ENCODE measurements at places on chromosomes 2 and 18.

DNA sequence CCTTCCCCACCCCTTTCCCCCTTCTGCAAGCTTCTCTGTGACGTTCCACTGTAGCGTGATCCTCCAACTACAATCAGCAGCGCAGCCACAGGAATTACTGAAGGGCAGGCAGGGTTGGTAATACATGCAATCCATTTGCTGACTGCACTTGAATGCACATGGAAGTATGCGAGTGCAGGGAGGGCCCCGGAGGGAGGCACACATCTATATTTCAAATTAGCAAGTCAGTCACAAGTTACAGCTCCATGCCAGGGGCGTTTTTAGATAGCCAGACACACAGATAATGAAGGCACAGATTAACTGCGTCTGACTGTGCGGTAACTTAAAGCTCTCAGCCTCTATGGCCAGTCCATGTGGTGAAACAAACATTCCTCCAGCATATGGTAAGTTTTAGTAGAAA is 209.2 kb upstream of the GATA6 start:
- DNase-seq, result no peak

GRCh38 chr2:16852651-16853050 is 187.0 kb upstream of the CYRIA start:
- DNase-seq, result no peak

- DNase-seq, result no peak
These were observed 65.3 kb downstream of the TNS1 start for GRCh38 chr2:217937446-217937845.

GRCh38 chr18:45510656-45511055 is 104.6 kb upstream of the SLC14A2 start:
- no peak for DNase-seq

DNA sequence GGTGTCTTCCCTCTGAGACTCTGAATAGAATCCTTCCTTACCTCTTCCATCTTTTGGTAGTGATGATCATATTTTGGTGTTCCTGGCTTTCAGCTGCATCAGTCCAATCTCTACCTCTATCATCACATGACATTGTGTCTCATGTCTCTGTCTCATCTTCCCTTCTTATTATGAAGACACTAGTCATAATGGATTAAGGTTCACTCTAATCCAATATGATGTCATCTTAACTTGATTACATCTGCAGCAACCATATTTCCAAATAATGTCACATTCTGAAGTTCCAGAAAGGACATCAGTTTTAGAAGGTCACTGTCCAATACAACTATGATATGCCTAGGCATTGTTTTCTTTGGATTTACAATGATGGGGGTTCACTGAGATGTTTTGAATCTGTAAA is 31.5 kb downstream of the CMPK2 start:
- no peak for DNase-seq

- DNase-seq, result no peak
These were observed 911.2 kb upstream of the PIK3C3 start for GRCh38 chr18:41043876-41044275.

DNA sequence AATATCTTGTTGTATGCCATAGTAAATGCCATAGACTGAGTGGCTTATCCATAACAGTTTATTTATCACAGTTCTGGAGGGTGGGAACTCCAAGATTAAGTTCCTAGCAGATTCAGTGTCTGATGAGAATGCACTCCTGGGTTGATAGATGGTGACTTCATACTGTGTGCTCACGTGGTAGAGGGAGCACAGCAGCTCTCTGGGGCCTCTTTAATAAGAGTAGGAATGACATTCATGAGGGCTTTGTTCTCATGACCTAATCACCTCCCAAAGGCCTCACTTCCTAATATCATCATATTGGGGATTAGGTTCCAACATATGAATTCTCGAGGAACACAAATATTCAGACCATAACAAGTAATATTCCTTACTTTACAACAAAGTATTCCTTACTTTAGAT is 98.1 kb upstream of the SH3BP4 start:
- no peak for DNase-seq

- DNase-seq, result no peak
These were observed 31.9 kb downstream of the EXOC6B start for GRCh38 chr2:72793798-72794440.

- DNase-seq, result no peak
These were observed 66.0 kb upstream of the DSEL start for GRCh38 chr18:67582488-67582887.

GRCh38 chr18:13463526-13464210 is 245.1 kb downstream of the LDLRAD4 start:
- DNase-seq, result no peak

DNA sequence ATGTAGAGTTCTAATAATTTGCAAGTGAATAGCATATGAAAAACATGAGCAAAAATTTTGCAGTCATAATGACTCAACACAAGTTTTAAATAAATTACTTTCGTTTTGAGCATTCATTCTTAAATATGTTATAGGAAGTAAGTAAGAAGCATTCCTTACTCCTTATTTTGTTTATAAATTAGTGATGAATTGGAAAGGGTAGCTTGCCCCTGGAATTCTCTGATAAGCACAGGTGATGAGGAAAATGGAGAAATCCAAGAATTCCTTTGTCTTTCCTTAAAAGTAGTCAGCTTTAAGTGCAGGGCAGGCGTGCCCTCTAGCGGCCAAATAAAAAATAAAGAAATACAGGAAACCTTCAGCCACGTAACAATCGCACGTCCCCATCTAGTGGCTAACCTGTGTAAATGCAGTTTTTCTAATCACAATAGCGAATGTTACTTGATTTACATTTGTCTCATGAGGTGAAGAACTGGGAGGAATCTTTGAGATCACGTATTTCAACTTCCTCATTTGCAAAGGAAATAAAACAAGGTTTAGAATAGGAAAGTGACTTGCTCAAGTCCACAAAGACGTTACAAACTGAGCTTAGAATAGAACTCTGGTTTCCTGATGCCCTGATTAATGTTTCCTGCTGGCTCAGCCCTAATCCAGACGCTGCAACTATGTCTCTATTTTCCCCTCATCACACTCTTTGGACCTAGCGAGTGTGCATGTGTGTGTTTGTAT is 47.2 kb upstream of the ZNG1B start:
- DNase-seq, result no peak

- no peak for DNase-seq
These were observed 1176.9 kb upstream of the LRRTM1 start for GRCh38 chr2:81481242-81481993.

GRCh38 chr2:191635333-191636234 is 42.4 kb upstream of the NABP1 start:
- DNase-seq, result no peak

DNA sequence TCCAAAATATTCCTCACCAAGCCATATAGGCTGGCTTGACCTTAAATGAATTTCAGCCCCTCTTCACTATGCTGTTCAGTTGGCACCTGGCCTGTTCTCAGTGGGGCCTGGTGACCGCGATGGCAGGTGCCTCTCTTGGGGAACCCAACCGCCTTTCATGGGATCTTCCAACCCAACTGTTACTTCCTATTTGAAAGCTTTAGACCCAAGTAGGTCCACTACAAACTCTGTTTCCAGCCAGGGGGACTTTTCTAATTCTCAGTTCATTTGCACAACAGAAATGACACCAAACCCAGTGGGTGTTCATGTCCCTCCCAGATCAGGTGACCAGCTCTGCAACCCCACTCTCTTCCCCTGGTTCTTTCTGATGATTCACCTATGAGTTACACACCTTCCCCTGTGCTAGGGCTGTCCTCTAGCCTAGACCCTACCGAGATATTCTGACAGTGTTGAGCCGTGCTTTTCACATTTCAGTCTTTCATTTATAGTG is 35.6 kb upstream of the NDUFV2 start:
- DNase-seq, result no peak

DNA sequence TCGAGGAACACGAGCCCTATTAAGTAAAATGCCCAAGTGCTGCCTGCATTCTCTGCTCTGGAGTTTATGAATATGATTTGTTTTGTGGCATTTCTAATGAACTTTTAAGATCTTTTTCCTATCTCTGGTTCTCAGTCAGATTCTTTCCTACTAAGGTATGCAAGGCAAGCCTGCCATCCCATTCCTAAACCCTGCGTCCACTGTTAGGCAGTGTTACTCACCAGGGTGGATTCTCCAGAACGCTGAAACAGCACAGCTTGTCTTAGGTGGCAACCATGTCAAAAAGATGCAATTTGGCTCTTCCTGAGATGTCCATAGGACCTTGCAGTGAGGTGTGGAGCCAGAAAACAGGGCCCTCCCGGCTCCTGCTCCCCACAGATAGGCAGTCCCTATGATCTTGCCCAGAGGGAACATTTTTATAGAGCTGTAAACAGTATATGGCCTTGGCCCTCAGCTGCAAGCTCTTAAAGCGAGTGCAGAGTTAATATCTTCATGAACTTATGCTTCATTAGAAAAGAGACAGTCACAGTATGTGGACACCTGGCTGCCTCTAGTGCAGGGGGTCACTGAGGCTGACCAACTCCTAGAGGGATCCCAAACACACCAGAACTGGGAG is 84.4 kb downstream of the TPGS2 start:
- no peak for DNase-seq

- DNase-seq, result no peak
These were observed 45.1 kb downstream of the LPIN2 start for GRCh38 chr18:2967820-2968219.

DNA sequence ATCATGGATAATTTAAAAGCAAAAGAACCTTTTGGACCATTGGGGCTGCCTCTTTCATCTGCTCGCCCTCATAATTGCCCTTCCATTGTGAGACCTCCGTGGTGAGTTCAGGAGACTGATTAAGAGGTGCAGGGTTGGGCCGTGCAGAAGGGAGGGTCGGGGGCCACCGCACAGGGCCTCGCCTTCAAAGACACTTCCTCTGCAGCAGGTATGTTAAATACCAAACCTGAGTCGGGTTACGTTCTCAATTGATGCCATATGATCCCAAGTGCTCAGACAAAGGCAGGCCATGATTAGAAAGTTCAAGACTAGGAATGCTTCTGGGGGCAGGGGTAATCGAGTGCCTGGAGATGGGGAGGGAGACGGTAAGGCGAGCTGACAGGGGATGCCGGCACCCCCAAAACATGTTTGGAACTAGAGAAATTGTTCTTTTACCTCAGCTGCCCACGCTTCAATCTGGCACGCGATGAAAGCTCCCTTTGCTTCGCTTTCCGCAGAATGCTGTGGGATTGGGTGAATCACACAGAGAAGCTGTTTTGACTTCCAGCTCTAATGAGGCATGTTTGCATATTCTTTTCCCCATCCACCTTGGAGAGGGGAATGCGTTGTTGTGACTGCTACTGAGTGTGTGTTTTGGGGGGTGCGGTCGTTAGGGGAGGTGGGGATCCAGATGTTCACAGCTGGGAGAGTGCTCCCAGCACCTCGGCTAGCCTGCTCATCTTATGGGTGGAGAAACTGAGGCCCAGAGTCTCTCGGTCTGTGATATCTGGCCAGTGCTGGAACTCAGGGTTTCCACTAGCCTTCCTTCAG is 309.1 kb downstream of the MYCN start:
- DNase-seq, result no peak

DNA sequence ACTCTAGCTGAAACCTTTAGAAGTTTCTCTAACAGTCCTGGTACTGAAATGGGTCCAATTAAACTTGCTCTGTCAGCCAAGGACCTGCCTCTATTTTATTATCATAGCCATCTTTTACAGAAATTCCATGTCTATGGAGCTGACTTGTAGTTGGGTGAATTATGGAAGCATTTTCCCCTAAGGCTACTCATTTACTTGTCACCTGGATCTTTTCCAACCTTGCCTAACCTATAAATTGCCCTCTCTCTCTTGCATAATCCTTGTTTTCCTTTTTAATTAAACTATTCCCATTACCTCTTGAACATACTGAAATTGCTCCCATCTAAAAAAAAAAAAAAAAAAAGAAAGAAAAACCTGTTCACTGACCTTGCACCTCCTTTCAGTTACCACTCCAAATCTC is 74.6 kb upstream of the DOK6 start:
- peak; percentile 40 for DNase-seq

DNA sequence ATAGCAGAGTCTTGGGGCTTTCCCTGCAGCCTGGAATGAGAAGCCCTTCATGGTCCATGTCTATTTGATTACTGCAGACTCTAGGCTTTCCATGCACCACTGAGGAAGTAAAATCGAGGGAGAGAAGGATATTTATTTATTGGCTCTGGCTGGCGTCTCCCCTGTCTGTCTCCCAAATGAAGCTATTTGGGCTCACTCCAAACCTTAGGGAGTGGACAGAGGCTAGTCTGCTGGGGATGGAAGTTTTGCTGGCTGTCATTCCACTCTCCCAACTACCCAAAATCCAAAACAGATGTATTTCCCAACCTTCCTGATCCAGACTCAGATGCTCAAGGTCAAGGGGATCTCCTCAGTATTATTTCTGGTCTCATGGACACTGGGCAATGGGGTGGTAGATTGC is 33.7 kb downstream of the TMEM17 start:
- no peak for DNase-seq

All from NCI-H2081 treated with DMSO at 0.1 percent for 48 hours (cell line).